ENCODE measurements at places on chromosomes 12 and 14.

DNA sequence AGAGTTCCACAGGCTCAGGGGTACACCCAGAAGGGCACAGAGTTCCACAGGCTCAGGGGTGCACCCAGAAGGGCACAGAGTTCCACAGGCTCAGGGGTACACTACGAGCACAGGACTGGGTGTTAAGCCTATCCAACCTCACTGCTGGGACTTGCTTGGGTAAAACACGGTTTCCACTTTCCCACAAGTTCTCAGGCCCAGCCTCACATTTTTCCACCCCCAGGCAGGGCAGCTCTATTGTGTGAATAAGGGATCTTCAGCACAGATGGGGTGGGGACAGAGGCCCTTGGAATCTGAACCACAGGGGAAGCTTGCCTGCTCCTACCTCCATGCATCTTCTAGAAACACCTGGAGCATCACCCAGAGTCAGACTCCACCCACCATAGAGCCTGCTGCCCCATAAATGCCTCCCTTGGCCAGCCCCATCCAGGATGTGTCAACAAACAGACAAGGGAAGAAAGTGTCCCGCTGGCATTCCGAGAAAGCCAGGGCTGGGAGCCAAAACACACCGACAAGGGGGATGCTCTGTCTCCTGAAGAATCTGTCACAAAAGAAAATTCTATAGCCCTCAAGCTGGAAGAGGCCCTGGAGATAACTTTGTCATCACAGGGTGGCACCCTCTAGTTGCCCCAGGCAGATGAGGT is 4.8 kb downstream of the CRACR2A start:
- no peak for DNase-seq

GRCh38 chr12:6426882-6427671 is 17.7 kb upstream of the CD27 start:
- DNase-seq, result peak; percentile 81

DNA sequence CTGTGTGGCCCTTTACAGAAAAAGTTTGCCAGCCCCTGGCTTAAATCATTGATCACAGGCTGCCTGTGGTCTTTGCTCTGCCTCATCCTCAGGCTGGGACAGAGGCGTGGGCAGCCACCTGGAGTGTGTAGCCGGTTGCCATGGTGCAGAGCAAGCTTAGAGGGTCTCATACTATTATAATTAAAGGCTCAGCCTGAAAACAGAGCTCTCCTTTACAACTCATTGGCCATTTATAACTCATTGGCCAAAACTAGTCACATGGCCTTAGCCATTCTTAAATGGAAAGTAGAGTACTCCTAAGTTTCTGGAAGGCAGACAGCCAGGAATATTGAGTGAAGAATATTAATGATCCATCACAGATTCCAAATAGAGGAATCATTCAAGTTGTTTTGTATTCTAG is 3.0 kb downstream of the HSP90B1 start:
- no peak for DNase-seq

- no peak for DNase-seq
Measured at GRCh38 chr12:1836854-1837421, 16.6 kb downstream of the LRTM2 start.

- no peak for DNase-seq
Measured at GRCh38 chr14:58750321-58751269, 112.8 kb downstream of the DACT1 start.

GRCh38 chr12:105756961-105757360 is 381.8 kb downstream of the NUAK1 start:
- DNase-seq, result no peak

DNA sequence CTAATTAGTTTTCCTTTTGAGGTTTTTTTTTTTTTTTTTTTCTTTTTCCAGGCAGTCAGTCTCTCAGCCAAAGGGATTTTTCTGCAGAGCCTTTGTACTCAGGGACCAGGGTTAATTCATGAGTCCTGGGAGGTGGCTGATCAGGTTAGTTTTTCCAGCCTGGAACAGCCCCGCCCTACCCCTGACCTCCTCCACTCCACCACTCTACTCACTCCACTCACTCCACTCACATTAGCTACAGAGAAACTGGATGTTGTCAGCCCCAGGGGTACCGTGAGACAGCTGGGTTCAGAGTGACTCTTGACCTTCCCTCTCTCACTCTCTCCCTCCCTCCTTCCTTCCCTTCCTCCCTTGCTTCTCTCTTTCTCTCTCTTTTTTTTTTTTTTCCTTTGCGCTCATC is 161.0 kb downstream of the CRADD start:
- DNase-seq, result no peak

DNA sequence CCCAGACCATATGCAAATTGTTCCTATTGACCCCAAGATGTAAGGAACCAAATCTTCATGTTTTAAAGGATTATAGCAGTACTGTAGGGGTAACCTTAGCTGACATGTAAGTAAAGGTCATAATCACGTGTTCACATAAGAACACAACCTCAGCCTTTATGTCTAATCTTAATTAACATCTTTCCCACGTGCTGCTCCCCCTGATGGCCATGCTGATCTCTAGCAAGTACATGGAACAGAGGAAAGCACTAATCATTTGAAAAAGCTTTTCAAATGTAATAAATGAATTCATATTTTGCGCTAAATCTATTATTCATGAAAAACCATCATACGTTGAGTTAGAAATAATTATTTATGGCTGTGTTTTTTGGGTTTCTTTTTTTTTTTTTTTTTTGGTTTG is 30.5 kb upstream of the ITPR2 start:
- DNase-seq, result no peak

- DNase-seq, result no peak
Measured at GRCh38 chr12:112115259-112116045, 6.9 kb upstream of the NAA25 start.

GRCh38 chr12:80415466-80415865 is 28.6 kb upstream of the PTPRQ start:
- DNase-seq, result no peak

All from GM06990 (cell line).